ENCODE measurements at places on chromosomes 13 and 19.
A peak's percentile ranks its signal among the peaks of the same experiment; 100 is the strongest.

- no peak for DNase-seq
These were observed 1701.3 kb upstream of the PRR20A start for GRCh38 chr13:55439450-55439849.

GRCh38 chr19:1383312-1384084, at the start of gene NDUFS7:
Gene NDUFS7, plus strand, starts transcription at chr19:1383907. Its CDS starts 20 bp downstream, at chr19:1383927.
- DNase-seq: peak; percentile 93

- DNase-seq: no peak
These were observed 1186.3 kb downstream of the UQCRFS1 start for GRCh38 chr19:28026636-28027035.

- DNase-seq: no peak
These were observed 194.1 kb downstream of the USP12 start for GRCh38 chr13:26977541-26977940.

GRCh38 chr13:86121881-86122280, 322.7 kb upstream of the SLITRK6 start:
- no peak for DNase-seq

DNA sequence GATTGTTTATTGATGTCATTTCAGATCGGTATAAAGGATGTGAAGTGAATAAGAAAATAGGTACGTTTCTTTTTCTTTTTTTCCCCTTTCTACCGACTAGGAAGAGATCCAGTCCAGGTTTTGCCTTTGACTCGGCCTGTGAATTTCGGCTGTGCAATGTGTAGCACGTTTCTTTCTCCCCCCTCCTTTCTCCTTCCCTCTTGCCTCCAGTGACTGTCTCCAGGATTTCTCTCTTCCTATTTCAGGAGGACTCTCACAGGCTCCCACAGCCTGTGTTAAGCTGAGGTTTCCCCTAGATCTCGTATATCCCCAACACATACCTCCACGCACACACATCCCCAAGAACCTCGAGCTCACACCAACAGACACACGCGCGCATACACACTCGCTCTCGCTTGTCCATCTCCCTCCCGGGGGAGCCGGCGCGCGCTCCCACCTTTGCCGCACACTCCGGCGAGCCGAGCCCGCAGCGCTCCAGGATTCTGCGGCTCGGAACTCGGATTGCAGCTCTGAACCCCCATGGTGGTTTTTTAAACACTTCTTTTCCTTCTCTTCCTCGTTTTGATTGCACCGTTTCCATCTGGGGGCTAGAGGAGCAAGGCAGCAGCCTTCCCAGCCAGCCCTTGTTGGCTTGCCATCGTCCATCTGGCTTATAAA, at the start of gene GPC6:
Gene GPC6, plus strand, starts transcription at position 185 of the 657 bp plus-strand sequence.
- no peak for DNase-seq

GRCh38 chr19:19315444-19315843, 4.9 kb downstream of the SUGP1 start:
- DNase-seq: no peak

- DNase-seq: no peak
These were observed 182.8 kb downstream of the MAB21L1 start for GRCh38 chr13:35293579-35294226.

- DNase-seq: no peak
These were observed 105.0 kb downstream of the IER2 start for GRCh38 chr19:13255041-13255718.

- no peak for DNase-seq
These were observed 4.3 kb upstream of the POSTN start for GRCh38 chr13:37602733-37603381.

GRCh38 chr19:55165952-55166529, 372 bp downstream of the DNAAF3 start:
- peak; percentile 64 for DNase-seq

- DNase-seq: no peak
These were observed 9.9 kb downstream of the ARL11 start for GRCh38 chr13:49638030-49638743.

- DNase-seq: peak; percentile 17
These were observed 50.6 kb downstream of the CELF5 start for GRCh38 chr19:3274942-3275582.

- DNase-seq: no peak
These were observed 3.0 kb downstream of the PAK4 start for GRCh38 chr19:39128516-39129079.

- no peak for DNase-seq
These were observed 2.8 kb downstream of the NACC1 start for GRCh38 chr19:13120817-13121216.

DNA sequence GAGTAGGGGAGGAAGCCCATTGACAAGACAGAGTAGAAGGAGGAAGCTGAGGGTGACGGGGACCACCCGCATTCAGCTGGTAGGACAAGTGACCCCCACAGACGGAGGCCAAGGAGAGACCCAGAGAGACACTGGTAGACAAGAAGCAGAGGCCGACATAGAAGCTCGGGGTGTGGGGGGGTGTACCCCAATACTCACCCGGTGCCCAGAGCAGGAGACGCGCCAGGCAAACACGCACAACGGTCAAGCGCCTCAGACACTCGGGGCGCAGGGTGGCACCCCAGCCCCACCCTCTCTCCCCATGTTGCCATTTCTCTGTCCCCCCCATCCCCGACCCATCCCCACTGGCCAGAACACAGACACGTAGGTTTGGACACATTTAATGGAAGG, 23.5 kb downstream of the SHANK1 start:
- DNase-seq: no peak

GRCh38 chr19:21838646-21839045, 2.7 kb upstream of the ZNF43 start:
- DNase-seq: no peak

- no peak for DNase-seq
These were observed 68.5 kb downstream of the TEX29 start for GRCh38 chr13:111388851-111389500.

DNA sequence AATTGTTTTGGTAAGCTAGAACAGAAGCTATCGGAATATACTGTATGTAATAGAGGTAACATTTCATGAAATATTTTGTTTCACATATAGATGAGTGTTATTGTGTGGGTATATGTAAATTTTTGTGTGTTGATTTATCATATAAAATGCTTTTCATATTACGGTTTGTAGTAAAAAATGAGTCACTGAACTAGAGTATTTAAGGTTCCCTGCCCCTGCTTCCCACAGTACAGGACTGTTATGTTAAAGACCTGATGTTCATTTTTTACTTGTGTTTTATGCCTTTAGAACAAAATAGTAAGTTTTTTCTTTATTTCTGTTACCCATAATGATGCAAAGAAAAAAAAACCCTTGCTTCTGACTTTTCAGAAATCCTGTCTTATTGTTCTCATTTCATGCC, 243.4 kb downstream of the ENOX1 start:
- no peak for DNase-seq

GRCh38 chr19:30799865-30800755, 427.9 kb downstream of the ZNF536 start:
- no peak for DNase-seq
